Caco-2 (cell line): ENCODE measurements at places on chromosomes 6 and 20.

- DNase-seq = no peak
These were observed 28.4 kb downstream of the PRDM1 start for GRCh38 chr6:106114492-106114891.

GRCh38 chr6:147675281-147675680, 166.8 kb downstream of the SAMD5 start:
- DNase-seq = no peak

DNA sequence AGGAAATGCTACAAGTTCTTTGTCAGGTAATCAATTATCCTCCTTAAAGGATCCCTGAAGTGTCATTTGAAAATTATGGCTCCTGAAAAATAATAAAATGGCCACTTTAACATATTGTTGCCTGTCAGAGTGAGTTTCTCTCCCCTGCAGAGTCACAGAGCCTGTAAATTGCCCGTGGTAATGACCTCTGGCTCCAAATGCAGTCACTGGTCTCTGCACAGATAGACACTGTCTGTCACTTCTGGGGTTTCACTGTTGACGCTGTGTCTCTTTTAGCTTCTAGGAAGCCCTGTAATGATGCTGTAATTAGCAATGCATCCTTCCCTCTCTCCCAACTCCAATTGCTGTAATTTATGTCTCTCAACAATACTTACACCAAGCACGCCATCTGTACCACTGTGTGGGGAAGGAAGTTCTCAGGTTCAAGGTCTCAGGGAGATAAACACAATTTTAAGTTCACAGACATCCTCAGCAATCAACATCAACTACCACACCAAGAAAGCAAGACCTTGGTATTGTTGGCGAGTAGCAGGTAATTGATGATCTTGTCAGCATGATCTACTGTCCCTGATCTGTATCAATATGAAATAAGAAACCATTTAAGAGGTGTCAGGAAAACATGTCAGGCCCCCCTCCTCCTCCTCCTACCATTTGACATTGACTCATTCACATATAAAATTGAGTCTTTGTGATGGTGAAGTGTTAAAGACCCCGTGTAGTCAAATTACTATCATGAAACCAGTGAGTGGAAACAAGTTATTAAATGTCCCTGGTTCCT, 91.2 kb upstream of the SULF2 start:
- DNase-seq = no peak

GRCh38 chr6:113009682-113010081, 662.6 kb downstream of the RFPL4B start:
- DNase-seq = no peak

- DNase-seq = no peak
These were observed 109.5 kb upstream of the CLDN20 start for GRCh38 chr6:155154158-155154830.
